ENCODE measurements at places on chromosomes 6 and 20.
A peak's percentile ranks its signal among the peaks of the same experiment; 100 is the strongest.

DNA sequence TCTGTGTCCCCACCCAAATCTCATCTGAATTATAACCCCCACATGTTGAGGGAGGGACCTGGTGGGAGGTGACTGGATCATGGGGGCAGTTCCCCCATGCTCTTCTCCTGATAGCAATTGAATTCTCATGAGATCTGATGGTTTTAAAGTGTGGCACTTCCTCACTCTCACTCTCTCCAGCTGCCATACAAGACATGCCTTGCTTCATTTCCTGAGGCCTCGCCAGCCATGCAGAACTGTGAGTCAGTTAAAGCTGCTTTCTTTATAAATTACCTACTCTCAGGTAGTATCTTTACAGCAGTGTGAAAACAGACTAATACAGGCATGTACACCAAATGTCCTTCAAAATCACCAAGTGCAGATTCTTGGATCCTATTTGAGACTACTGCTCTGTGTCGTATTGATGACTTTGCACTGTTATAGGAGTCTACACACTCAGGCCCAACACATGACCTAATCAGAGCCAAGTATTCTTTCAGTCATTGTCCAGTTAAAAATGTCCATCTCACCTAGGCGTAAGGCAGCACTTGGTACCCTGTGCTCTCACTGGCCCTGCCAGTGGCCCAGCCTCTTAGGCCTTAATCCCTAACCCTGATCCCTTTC is 52.8 kb upstream of the UST start:
- DNase-seq = no peak

DNA sequence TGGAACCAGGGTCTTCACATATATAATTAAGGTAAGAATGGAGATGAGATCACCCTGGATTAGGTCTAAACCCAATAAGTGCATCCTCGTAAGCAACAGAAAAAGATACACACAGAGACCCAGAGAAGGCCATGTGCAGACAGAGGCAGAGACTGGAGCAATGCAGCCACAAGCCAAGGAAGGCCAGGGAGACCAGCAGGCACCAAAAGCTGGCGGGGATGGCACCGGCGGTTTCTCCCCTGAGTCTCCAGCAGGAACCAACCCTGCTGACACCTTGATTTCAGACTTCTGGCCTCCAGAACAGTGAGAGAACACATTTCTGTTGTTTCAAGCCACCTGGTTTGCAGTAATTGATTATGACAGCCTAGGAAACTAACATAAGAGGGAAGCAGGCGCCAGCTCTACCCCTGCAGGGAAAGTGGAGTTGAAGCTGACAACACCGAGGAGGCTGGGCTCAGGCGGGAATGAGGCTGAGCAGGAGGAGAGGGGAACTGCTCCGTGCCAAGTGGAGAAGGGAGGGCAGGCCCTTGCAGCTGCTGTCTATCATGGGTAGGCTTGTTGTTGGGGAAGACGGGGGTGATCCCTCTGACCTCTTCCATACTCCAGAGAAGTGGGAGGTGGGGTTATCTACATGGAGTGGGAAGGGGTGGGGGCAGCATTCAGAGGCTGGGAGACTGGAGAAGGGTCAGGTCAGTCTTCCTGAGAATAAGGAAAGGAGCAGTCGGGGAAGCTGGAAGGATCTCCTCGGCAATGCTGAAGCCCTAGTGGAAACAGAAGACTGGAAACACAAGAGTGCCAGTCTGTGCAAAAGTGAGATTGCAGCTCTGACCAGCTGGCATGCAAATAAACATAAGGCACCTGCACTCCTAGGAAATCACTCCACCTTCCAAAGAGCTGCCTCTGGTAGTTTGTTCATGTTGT is 72.7 kb downstream of the NFATC2 start:
- DNase-seq = no peak

- DNase-seq = no peak
These were observed 81.0 kb downstream of the TMEM170B start for GRCh38 chr6:11618533-11618932.

GRCh38 chr6:43859213-43859612 is 89.2 kb downstream of the VEGFA start:
- DNase-seq = no peak

- DNase-seq = peak; percentile 73
These were observed 29.1 kb downstream of the ASXL1 start for GRCh38 chr20:32387252-32387651.

DNA sequence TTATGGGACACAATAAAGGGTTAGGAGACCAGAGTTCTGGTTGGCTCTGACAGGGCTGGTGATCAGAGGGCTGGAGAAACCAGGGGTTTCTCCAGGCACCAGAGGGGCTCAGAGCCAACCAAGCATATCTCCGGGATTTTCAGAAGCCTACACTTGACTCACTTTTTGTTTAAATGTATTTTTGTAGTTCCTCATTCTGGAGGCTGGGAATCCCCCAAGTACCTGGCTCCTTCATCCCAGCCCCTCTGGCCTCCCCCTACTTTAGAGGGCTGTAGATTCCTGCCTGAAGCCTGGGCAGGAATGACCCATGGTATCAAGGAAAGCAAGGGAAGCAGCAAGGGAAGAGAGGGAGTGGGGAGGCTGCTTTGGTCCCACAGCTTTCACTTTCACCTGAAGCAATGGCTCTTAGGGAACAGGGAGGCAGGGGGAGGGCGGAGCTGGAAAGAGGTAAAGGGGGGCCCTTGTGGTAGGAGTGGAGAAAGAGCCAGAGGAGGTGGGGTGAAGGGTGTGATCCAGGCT is 973 bp downstream of the CD40 start:
- DNase-seq = no peak

DNA sequence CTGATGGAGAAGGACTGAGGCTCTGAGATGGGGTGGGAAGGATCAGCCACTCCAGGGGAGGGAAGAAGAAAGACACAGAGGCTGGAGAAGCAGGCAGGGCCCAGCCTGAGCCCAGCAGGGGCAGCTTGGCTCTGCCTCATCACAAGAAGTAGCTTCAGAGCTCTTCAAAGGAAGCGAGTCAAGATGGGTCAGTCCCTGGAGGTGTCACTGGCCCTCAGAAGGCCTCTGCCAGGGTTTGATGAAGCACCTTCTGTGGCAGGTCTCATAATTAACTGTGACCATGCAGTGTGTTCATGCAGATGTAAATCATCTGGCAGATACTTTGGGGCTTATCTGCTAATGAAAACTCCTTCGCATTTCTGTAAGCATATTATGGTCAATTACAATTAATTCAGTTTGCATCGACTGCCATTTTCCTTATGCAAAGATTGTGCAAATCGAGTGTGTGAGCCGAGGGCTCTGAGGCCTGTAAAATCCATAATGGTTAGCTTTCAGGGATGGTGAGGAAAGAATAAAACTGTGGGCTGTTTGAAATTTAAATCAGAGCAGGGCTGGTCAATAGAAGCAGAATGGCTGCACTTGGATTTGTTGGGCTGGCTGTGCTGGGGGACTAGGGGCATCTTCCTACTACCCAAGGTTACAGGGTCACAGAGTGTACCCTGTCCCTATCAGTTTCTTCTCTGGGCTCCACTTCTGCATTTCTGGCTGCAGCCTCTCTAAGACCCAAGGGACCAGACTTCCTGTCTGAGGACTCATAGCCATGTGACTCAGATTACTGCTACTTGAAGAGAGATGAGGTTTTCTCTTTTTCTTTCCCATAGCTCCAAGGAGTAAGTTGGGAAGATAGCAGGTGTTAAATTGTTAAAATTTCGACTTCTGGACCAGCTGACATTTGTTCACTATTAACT is 376.6 kb downstream of the DHX35 start:
- no peak for DNase-seq

GRCh38 chr6:108822401-108822800 is 25.8 kb upstream of the ARMC2 start:
- DNase-seq = no peak

- no peak for DNase-seq
These were observed 11.8 kb upstream of the TRAM2 start for GRCh38 chr6:52588710-52589091.

DNA sequence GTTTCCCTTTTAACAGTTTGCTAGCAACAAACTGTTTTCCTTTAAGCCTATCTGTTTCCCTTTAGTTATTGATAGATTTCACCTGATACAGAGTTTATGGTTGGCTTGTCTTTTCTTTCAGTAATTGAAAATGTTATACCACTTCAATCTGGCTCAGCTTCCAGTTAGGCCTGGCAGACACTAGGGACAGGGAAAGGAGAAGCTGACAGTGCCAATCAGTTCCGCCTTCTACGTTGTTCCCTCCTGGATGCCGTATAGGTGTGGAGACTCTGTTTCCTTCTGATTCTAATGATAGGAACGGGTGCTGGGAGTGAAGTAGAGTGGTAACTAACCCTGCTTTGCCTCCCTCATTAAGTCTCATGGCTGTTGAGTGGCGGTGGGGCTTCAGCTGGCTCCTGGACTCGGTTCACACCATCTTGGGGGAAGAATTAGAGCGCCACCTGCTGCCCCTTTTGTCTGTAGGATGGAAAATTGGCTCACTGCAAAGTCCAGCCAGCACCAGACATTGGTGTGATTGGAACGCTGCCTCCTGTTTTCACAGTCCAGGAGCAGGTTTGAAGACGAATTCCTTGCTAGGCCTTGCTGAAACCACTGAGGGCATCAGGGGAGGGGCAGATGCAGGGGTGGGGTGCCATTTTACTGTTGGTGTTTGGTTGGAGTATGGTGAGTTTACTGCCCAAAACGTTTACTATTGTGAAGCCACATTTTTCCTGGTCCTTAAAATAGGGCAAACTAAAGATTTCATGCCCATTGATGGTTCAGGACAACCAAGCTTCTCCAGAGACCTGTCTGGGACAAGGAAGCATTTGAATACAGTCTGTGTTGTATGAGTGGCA is 1729.5 kb downstream of the GRIK2 start:
- DNase-seq = peak; percentile 33

DNA sequence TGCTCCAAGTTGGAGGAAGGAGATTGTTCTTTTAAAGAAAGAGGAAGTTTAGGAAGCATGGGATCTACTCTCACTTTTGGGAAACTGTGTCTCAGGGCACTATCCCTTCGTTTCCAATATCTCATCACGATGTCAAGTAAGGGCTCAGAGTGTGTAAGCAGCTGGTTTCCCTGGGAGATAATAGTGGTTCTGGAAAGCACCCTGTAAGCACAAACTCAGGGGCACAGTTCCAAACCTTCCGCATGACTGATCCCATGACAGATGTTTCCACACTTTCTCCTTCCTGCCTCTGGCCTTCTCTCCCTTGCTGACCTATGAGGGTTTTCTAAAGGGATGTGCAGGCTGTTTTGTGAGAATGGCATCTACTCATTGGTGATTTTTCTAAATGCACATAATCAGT is 33.9 kb downstream of the ADTRP start:
- DNase-seq = no peak

DNA sequence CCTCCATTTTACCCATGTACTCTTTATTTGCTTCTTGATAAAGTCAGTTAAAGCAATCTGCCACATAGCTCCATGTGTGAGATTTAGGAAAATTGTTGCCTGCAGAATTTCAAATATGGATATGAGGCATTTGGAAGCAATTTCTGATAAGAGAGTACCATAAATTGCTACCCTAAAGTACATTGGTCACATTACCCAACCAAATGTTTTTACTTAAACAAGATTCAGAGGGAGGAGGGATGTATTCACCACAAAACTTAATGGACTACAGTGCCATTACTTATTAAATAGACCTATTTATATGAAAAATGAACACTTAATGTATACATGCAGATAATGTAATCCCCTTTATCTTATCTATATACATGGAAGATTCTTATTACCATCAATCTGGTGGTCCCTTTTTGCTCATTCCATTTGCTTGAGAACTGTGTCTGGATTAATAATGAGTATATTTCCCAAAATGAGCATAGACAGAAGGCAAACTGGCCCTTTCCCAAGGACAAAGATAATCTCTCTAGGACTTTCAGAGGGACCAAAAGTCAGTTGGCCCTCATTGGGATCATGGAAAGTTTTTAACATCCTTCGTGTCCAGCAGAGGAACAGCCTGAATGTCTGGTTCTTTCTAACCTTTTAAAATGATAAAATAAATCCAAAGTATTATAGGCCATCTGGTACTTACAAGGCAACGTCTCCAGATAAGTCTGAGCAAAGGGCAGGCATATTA is 526.4 kb downstream of the CBLN4 start:
- DNase-seq = no peak

DNA sequence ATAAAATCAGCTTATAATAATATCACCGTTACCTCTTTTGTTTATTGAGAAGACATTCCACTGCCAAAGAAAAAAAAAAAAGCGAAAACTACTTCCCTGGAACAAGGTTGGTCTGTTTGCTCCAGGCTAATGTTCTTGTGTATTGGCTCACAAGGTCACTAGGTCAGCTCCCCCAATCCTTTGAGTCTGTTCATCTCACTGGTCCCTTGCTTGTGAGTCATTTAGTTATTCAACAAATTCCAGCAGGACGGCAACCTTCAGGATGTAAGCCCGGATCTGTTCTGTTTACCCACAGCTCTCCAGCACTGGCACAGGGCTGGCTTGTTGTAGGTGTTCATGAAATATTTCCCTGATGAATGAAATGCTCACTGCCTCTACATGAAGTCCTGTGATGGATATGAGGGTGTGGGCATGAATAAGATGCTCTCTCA is 3.3 kb downstream of the ARHGAP40 start:
- DNase-seq = no peak

DNA sequence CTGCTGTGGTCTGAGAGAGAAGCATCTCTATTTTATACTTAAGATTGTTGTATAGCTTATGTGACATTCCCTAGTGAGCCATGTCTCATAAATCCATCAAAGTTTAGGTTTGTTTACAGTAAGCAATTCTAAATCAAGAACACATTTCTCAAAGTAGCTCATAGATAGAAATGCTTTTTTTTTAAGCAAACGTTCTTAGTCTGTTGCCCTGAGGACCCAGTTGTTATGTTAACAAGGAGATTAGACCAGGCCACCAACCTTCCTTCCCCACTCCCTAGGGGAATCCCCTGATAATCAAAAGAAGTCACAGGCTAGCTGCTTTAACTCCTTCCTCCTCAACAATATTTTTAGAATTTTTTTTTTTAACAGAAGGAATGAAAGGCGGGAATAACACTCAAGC is 169.0 kb downstream of the FUT9 start:
- no peak for DNase-seq

DNA sequence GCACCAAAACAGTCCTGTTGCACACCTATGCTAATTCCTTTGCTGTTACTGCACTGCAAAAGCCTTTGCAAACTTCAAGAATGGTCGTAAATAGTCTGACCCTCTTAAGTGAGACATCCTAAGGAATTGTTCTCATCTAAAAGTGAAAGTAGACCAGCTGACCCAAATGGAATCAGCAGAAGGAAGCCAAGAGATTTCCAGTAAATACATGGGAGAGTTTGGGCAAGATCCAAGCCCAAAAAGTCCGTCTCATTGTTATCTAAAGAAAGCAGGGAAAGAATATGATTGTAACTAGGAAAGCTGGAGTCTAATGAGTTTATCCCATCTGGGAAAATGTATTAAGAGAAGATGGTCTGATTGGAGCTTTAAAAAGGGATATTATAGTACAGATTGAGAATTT is 43.0 kb upstream of the HIVEP1 start:
- no peak for DNase-seq
